ENCODE measurements at places on chromosomes 7 and 10. TPM values are rescaled to one million over a fixed set of nuclear protein-coding genes. Genes with fewer than 3 reads are reported as not detected.

Gene EFCAB10
- total RNA-seq = 0.13 TPM

Gene SLK
- total RNA-seq = 40.9 TPM

Gene FAM241B
- 0.39 TPM for total RNA-seq

Gene AMPH
- total RNA-seq = 0.13 TPM

Gene MYO3A
- not detected for total RNA-seq

Gene ZNF485
- 2.7 TPM for total RNA-seq

Gene DLX5
- 0.33 TPM for total RNA-seq

Gene TBX20
- total RNA-seq = 4.3 TPM

Gene PDSS1
- total RNA-seq = 3.6 TPM

Gene C10orf143
- 0.13 TPM for total RNA-seq
